NCI-H1436 treated with DMSO at 0.1 percent for 48 hours (cell line): ENCODE measurements at places on chromosomes 2 and 18.

DNA sequence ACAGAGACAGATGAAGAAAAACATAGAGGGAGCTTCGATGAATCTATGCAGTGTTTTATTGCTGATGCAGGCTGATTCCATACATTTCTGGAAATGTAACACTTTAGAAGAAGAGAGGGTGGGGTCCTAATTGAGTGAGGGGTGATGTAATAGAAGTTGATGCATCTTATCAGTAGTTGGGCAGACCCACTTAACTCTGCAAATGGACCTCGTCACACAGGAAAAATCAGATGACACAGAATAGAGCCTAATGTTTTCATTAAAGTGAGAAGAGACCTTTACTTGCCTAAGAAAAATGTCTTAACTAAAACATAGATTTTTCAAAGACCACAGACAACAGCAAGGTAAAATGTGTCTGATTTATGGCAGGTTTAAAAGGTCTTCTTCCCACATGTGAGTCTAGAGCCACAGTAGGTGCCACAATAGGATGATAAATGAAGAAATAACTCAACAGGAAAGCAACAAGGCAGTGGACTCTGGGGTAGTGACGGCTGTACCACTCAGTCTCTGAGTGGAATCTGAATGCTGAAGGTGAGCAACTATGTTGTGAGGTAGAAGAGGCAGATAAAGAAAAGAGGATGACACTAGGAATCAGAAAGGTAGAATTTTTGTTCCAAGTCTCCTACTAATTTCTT lies 414.7 kb upstream of the PIK3C3 start:
- no peak for DNase-seq

DNA sequence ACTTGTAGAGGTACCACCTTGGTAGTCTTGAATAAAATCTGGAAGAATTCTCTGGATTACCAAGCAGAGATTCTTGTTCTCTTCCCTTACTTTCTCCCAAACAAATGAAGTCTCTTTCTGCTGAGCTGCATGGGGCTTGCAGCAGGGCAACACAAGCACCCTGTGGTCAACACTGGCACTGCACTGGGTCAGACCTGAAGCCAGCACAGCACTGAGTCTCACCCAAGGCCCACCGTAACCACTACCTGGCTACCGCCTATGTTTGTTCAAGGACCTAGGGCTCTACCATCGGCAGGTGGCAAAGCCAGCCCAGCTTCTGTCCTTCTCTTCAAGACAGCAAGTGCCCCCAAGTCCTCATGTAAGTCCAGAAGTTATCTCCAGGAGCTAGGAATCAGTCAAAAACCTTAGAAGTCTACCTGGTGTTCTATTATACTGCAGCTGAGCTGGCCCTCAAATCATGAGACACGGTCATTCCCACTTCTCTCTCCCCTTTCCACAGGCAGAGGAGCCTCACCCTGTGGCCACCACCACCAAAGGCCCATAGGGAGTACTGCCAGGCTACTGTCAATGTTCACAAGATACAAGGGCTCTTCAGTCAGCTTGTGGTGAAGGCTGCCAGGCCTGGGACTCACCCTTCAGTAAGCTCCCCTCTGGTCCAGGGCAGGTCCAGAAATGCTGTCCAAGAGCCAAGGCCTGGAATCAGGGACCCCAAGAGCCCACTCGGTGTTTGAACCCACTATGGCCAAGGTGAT lies 18.4 kb downstream of the VPS54 start:
- no peak for DNase-seq

DNA sequence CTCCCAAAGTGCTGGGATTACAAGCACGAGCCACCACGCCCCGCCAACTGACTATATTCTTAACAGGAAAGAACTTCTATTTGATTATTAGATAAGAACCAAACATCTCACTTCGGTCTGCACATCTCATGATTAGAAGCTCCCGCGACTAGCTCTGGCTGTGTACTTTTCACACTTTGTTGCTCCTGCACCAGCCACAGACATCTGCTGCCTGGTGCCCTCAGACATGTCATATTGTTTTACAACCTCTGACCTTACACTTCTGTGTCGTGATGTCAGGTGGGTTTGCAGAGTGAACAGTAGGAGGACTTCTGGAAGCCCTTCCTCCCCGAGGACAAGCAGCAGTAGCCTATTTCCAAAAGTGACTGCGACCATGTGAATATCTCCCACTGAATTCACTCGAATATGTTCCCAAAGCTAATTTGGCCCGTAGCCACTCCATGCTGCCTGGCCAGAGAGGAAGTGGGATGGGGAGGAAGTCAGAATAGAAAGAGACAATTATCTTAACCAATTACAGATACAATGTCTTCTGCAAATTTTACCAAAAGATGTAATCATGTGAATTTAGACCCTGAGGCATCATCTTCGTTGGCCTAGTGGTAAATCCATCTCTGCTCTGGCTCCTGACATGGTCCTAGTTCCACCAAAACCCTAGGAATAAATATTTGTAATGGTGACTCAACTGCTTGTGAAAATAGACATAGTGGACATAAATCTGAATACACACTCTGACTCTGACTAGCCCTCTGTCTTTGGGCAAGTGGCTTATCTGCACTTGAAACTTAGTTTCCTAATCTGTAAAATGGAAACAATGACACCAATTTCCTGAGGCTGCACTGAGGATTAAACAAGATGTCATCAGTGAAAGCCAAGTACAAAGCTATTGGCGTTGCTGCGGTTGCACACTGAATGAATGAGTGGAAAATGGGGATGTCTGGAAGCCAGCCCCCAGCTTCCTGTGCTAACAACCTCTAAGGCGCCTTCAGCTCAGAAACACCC lies 406.1 kb downstream of the LRATD1 start:
- DNase-seq = no peak

GRCh38 chr18:63284827-63285733 lies 34.5 kb downstream of the BCL2 start:
- DNase-seq = no peak

DNA sequence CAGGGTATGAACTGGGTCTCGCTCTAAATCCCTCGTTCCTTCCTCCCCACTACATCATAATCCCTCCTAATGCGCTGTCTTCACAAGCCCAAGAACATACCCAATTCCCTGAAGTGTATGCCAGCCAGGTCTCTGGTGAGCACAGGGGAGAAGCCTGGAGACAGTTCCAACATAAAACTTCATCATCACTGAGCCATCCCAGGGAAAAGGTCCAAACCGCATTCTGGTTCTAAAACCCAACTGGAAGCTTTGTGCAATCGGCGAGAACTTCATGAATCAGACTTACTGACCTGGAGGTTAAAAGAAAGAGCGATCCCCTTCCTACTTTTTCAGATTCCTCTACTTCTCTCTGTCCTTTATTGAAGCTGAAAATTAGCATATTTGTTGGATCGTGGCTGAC lies 132.7 kb downstream of the ALPK2 start:
- no peak for DNase-seq

DNA sequence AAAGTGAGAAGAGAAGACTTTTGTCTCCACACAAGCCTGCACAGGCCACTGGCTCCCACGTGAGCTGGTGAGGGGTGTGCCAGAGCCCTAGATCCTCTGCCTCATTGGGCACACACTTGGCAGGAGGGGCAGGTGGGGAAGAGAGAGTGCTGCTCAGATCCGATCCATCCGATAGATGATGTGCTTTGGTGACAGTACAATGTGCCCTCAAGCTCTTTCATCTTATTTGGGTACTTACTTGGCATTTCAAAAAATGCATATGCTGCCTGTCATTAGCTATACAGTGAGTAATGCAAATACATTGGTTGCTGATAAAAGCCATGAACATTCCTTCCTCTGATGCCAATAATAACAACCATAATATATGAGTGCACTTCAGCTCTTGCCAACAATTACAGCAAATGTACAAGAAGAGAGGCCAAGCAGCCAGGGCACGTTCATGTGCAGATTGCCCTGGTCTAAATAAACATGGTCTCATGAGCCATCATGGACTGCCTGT lies 255.3 kb downstream of the VAPA start:
- peak; percentile 46 for DNase-seq

- DNase-seq = no peak
Observed at GRCh38 chr2:208359632-208359986, 47.0 kb upstream of the PTH2R start.

GRCh38 chr2:178521304-178522150 lies 41.3 kb downstream of the PLEKHA3 start:
- no peak for DNase-seq

DNA sequence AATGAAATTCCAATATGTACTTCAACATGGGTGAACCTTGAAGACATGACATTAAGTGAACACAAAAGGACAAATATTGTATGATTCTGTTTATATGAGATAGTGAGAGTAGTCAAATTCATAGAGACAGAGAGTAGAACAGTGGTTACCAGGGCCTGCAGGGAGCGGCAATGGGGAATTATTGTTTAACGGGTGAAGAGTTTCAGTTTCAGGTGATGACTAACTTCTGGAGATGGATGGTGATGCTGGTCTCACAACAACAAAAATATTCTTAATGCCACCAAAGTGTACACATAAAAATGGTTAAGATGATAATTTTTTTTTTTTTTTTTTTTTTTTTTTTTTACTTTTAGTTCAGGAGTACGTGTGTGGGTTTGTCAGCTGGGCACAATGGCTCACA lies 109.4 kb upstream of the TMEM200C start:
- no peak for DNase-seq

GRCh38 chr18:69664399-69664798 lies 263.7 kb downstream of the DOK6 start:
- DNase-seq = no peak

DNA sequence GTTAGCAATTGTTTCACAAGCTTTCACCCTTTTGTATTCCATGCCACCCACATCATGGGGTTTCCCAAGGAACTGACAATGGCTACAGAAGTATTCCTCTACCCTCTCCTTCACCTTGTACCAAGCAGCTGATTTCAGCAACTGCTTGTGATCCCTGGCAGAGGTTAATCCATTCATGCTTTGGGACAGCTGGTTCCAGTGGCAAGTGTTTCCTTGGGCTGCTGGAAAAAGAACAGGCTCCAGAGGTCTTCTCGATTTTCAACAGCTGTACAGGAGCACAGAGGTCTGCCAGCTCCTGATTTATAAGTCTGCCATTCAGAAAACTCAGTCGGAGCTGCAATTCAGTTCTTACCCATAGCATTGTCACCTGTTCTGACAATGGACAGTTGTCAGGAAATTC lies 239.2 kb upstream of the CWC22 start:
- no peak for DNase-seq

DNA sequence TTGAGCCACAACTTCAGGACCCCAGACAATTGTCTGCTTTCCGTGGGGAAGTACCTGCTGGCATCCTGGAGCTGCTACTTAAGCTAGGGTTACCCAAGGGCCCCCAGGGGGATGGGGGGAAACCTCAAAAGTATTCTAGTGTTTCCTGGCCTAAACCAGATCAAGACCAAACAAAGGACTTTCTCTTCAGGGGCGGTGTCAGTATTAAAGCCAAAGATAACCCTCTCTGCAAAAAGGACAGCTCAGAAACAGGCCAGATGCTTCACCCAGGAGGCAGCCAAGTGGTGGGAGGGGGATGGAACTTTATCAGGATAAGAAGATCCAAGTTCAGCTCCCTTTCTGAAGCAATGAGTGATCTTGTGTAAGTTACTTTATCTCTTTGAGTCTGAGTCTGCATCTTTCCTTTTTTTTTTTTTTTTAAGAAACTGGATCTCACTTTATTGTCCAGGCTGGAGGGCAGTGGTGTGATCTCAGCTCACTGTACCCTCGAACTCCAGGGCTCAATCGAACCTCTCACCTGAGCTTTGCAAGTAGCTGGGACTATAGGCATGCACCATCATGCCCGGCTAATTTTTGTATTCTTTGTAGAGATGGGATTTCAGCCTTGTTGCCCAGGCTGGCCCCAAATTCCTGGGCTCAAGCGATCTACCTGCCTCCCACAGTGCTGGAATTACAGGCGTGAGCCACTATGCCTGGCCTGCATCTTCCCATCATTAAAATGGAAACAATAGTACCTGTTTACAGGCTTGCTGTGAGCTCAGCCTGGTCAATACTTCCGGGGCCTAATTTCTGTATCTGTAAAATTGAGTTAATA lies 151.8 kb upstream of the PTPRM start:
- DNase-seq = no peak

- no peak for DNase-seq
Observed at GRCh38 chr18:58058720-58059119, 14.7 kb downstream of the NEDD4L start.

- DNase-seq = no peak
Observed at GRCh38 chr2:206804326-206804725, 38.9 kb downstream of the FASTKD2 start.

DNA sequence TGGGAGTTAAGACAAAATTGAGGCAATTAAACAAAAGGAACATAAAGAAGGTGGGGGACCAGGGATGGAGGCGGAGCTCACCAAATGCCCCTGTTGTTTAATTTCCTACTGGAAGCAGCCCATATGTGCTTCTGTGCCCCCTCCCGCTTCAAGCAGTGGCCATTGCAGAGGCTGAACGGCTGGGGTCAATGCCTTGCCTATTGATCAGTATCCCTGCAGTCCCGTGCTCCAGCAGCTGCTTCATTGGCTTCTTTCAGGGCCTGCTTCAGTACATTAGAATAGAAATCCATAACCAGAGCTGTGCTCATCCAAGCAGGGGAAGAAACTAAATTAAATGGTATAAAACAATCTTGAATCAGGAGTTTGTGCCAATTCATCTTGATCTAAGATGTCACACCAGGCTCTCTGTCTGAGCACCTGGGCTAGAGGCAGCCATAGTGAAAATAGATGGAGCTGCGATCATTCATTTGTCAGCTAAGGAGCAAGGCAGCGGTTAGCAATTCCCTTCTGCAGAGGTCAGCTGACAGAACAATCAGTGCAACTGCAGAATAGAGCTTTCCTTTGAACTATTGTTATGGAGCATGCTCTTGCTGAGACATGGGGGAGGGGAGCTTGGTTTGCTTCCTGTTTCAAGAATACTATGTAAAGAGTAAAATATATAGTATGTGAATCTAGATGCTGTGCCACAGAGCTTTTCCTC lies 222.4 kb downstream of the WDR7 start:
- DNase-seq = no peak

- no peak for DNase-seq
Observed at GRCh38 chr2:191202209-191202721, 42.9 kb upstream of the MYO1B start.

DNA sequence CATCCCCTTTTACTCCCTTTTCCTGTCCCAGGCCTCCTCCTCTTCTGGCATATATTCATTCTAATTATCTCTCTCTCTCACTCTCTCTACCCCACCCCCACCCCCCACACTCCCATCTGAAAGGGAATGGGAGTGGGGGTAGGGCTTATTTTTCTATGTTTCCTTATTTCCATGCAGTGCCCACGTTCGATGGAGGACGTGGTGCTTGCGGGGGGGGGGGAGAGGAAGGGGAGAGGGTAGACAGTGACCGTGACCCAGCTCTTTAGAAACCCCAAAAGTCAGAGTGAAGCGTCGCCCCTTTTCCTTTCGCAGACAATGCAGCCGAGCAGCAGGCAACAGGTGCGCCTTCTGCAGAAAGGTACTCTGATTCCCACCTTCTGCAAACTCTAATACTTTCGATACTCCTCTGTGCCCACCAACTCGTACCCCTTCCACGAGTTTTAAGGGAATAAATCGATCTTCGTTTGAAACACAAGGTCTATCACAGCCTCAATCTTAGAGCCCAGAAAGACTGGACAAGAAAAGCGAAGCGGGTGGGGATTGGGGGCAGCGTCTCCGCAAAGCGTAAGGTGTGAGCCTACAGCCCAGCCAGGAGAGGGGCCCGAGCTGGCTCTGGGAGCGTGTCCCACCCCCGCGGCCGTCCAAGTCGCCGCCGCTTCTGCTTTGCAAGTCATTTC lies 891 bp upstream of the NR4A2 start:
- DNase-seq = no peak

- no peak for DNase-seq
Observed at GRCh38 chr2:231612109-231612455, 19.4 kb downstream of the TEX44 start.

- DNase-seq = no peak
Observed at GRCh38 chr2:149489452-149489851, 98.1 kb downstream of the MMADHC start.

GRCh38 chr18:59359576-59359952 lies 499 bp upstream of the LMAN1 start:
- no peak for DNase-seq
